ENCODE measurements at places on chromosomes 13 and 19.

DNA sequence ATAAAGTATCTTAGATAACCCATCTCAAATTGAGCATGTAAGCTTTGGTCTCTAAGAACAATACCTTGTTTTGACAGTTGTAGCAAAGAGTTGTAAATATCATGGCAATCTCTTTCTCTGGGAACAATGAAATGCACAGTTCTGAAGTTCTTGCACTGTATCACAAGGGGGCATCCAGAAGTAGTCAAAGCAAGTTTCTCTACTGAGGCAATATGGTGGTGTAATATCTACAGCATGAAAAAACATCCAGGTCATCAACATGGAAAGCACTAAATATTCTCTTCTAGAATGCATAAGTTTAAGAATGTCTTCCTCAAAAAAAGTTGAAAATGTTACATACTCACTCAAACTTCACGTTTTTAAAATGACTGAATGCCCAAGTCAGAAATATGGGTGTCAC is 19.6 kb downstream of the MTMR6 start:
- no peak for DNase-seq

GRCh38 chr13:112200200-112200599 is 133.3 kb downstream of the SOX1 start:
- DNase-seq = no peak

DNA sequence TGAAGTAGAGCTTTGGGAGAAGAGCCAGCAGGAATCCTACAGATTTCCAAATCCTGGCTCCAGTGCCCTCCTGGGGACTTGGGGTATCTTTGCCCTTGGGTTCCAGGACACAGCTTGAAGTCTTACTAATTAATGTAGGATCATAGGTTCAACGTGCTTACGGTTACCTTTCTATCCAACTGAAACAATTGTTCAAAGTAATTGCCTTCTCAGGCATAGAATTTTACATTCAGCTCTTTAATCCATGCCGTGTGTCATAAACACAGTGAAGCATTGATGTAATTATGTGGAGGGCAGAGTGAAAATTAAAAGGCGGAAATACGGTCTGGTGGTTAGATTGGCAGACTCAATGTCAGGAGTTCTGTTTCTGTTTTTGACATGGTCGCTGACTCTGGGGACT is 170.4 kb downstream of the COG6 start:
- DNase-seq = no peak

DNA sequence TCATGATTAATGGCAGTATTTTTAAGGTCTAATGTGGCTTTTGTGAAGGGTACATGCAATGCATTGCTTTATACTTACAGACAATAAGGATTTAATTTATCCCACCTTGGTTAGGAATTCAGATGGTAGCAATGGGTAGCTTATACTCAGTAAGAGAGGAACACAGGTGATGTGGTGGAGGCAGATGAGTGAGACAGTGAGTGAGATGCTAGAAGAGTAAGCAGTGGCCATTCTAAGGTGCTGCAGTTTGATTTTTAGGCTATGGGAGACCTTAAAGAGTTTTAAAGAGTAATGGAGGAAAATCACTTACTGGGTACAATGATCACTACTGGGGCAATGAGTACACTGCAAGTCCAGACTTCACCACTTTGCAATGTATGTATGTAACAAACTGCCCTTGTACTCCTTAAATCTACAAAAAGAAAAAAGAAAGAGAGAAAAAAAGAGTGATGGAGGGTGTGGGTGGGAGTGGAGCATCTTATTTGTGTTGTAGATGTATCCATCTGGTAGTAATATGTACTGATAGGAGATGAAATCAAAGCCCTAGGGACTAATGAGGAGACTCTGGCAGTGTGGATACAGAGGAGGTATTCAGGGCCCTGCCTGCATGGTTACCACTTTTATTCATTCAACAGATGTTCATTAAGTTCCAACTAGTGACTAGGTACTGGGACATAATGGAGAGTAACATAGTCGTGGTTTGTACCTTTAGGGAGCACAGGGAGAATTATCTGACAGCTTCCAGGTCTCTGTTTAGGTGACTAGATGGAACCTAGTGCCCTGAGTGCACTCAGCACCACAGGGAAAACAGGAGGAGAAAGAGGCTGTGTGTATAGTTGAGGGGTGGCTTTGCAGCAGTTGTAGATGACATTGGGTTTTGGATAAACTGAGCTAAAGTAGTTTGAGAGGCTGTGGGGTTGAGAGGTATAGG is 99.0 kb downstream of the GPC6 start:
- no peak for DNase-seq

GRCh38 chr19:55259540-55260210 is 858 bp upstream of the PPP6R1 start:
- no peak for DNase-seq

DNA sequence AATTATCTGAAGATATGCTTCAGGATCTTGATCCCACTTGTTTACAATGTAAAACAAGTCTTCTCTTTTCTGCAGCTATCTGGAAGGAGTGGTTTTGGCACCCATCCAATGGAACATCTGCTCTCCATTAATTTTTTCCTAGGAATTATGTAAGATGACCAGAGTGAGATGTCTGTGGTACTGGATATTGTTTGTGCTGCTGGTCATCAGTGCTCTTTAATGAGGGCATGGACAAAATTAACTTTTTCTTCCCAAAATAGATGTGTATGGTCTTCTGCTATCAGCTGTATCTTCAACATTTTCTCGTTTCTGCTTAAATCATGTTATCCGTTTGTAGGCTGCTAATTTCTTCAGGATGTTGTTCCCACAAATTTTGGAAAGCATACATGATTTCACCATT is 415.4 kb upstream of the KLHL1 start:
- DNase-seq = no peak

Measured in NCI-H1048 (cell line).